Activated CD8-positive, alpha-beta T cell treated with anti-CD3 and anti-CD28 coated beads, Interleukin-2, amount 10 ng/mL, durations not matched to agents 7 days and 5 days (primary cell): ENCODE measurements at places on chromosomes 7 and 10.
A peak's percentile ranks its signal among the peaks of the same experiment; 100 is the strongest.

GRCh38 chr7:618539-619367 is 99.1 kb upstream of the PDGFA start:
- peak; percentile 89 for DNase-seq

- DNase-seq: no peak
These were observed 431.3 kb downstream of the GALNT17 start for GRCh38 chr7:71563276-71563675.

DNA sequence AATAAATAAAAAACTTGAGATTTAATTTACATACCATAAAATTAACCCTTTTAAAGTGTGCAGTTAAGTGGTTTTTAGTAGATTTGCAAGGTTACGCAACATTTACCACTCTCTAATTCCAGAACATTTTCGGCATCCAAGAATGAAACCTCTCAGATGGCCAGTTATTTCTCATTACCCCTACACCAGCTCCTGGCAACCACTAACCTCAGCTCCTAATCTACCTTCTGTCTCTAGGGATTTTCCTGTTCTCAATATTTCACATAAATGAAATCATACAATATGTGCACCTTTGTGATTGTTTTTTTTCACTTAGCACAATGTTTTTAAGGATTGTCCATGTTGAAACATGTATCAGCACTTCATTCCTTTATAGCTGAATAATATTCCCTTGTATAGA is 45.1 kb downstream of the INPP5F start:
- DNase-seq: no peak

DNA sequence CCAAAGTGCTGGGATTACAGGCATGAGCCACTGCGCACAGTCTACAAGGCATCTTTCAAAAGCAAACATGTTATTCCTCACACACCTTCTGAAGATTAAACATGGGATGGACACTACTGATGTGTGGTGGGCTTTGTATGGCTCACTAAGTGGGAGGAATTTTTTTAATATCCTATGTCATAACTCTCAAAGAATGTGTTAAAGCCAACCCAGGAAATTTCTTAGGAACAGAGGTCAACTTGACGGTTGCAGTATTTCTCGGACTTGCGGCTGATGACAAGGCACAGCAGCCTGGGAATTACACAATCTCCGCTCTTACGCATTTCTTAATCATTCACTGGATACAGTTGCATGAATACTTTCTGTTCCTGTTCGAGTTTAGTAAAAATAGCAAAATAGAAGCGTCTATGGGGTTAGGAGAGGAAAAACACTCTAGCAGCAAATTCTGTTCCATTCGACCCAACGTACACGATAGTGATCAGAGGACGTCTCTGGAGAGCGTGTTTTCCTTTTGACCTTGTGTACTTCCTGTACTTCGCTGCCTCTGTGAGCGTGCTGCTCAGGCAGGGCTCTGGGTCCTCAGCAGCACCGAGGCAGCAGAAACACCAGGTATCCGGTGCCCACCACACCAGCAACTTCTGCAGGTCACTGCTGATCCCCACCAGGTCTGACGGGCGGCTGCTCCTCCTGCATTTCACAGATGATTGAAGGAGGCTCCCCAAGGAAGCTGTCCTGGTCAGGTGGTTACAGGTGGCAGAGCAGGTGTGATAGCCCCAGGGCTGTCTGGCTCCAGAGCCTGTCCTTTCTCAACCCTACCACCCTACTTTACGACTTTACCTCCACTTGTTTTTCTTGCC is 26.4 kb upstream of the SRGN start:
- peak; percentile 45 for DNase-seq

GRCh38 chr10:3745521-3745920 is 39.5 kb downstream of the KLF6 start:
- DNase-seq: peak; percentile 10

DNA sequence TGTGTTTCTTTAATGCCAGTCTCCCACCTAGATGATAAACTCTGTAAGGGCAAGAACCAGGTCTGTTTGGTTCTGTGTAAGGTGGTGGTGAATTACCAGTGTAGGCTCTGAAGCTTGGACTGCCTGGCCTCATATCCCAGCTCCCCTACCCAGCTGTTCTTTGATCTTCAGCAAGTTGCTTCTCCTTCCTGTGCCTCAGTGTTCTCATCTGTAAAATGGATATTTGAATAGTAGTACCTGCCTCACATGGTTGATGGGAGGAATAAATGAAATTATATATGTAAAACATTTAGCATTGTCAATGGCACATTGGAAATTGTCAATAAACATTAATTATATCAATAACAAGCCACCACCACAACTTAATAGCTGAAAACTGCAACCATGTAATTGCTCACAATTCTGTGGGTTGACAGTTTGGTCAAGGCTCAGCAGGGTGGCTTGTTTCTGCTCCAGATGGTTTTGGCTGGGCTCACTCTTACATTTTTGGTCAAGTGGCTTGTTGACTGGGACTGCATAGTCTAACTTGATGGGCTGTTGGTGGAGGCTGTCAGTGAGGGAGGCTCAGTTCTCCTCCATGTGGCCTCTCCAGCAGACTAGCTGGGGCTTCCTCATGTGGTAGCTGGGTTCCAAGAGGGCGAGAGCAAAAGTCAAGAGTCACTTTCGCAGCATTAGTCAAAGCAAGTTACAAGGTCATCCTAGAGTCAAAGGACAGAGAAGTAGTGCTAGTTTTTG is 84.5 kb upstream of the DUSP5 start:
- no peak for DNase-seq

DNA sequence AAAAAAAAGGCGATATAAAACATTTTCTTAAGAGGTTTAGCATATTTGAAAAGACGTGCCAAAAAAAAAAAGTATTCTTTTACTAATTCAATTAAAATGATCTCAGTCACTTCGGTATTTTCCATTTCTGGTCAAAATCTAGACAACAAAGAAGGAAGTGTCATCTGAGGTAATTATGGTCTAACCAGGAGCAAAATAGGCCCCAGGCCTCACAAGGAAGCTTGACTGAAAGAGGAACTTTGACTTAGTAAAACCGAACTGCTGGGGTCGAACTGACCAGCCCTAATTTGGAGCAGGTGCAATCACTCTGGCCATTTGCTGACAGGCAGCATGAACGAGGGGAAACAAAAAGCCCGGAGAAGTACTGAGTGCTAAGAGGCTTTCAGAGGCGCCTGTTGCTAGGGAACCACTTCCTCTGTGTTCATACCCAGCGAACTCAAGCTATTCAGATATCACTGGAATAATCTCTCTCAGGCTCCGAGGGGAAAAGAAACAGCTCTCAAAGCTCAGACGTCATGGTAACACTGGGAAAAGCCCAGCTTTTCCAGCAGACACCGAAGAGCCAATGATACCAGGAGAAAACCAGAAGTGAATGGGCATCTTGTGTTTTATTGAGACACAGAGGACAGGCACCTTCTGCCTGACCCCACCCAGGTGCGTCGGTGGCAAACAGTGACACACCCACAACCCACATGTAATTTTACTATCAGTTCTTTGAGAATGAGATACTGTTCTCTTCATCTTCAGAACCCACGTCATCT is 126.5 kb downstream of the FAM107B start:
- DNase-seq: peak; percentile 82

GRCh38 chr7:35749556-35749955 is 51.3 kb upstream of the SEPTIN7 start:
- no peak for DNase-seq

GRCh38 chr10:13439313-13440184 is 89.3 kb downstream of the BEND7 start:
- DNase-seq: no peak

DNA sequence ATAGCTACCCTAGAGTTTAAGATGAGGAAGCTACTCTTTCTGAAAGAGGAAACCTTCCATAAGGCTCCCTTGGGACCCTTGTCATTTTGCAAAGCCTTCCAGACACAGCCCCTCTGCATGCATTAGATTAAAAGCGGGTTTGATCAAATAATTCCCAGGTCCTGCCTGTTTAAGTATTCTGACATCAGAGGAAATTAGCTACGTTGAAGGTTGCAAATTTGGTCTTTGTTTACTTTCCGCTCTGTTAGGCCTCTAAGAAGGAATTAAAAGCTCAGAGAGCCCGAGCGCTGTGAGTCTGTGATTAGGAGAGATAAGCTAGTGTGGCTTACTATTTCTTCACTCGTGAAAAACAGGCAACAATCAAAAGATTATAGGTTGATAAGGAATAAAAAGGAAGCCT is 1.4 kb upstream of the THSD7A start:
- no peak for DNase-seq

DNA sequence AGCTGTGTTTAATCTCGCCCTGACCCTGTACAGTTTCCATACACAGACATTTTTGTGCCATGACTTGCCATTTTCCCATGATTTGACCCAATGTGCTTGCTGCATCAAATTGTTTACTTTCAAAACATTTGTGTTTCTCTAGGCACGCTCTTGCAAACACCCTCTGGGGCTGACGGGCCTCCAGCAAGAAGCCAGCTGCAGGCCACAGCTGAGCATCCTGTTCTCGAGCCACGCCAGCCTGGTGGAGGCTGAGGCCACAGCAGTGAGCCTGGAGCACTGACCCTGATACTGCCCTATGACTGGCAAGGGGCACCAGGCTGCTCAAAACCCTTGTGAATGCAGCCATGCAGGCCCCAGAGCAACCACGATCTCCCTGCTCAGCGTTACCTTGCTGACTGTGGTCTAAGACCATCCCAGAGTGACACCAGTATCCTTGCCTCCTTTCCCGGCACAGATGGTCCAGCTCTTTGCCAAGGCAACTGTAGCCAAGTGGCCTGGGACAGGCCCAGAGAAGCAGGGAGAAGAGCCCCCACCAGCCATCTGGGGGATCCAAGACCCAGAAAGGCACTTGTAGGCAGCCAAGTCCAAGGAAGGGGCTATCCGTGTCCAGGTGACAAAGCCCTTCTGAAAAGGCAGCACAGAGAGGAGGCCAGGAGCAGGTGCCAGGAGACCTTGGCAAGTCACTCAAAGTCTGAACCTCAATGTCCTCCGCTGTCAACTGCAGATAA is 78.5 kb downstream of the OAT start:
- no peak for DNase-seq
